Stimulated activated CD4-positive, alpha-beta T cell treated with anti-CD3 and anti-CD28 coated beads, Interleukin-12 subunit alpha, Interleukin-12 subunit beta, amount 100 ng/mL, for 24 hours (primary cell): ENCODE measurements at places on chromosomes 2 and 18.

- DNase-seq, result no peak
Measured at GRCh38 chr2:112166806-112167499, 28.8 kb downstream of the FBLN7 start.

DNA sequence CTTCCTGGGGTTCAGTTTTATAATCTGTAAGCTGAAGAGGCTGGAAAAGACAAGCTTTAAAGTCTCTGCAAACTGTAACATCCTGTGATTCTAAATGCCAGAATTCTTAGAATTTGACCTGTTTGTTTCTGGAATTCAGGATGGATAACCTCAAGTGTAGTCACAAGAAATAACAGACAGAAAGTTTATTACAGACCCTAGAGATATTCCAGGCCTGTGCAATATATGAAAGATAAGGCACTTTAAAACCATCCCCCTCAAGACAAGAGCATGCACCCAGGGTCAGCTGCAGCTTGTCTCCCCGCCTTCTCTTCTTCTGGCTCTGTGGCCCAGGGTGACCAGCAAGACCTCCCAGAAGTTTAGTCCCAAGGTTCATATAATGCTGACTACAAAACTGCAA is 298.7 kb upstream of the ACVR2A start:
- no peak for DNase-seq

DNA sequence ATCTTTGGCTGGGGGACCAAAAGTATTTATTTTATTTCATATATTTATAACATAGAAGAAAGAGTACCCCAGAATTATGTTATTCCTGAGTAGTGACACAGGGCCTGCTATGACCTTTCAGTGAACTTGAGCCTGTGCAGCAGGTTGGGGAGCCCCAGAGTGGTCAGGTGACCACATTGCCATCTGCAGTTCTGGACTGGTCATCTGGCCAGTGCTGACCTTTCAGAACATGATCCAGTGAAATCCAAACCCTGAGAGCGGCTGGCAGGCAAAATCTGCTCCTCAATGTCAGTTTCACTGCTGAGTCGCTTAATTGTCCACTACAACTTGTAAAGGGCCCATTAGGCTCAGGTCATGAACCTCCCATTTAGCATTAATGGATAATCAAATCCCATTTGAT is 336.7 kb upstream of the KCNH7 start:
- no peak for DNase-seq

DNA sequence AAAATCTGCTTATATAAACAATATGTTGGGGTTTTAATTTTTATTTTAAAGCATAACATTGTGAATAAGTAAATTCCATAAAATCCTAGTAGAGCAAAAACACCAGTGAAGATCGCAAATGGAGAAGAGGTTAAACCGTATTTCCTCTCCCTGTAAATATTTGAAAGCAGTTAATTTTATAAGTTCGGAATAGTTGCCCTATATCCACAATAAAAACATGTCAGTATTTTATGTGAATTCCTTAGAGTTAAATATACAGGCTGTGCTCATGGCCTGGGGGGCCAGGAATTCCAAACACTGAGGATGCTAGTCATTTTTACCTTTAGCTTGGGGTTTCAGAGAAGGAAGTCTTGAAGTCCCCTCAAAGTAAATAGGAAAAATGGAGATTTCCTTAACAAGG is 135.0 kb downstream of the FIGN start:
- DNase-seq, result no peak

GRCh38 chr18:26386002-26386401 is 159.8 kb downstream of the TAF4B start:
- no peak for DNase-seq

DNA sequence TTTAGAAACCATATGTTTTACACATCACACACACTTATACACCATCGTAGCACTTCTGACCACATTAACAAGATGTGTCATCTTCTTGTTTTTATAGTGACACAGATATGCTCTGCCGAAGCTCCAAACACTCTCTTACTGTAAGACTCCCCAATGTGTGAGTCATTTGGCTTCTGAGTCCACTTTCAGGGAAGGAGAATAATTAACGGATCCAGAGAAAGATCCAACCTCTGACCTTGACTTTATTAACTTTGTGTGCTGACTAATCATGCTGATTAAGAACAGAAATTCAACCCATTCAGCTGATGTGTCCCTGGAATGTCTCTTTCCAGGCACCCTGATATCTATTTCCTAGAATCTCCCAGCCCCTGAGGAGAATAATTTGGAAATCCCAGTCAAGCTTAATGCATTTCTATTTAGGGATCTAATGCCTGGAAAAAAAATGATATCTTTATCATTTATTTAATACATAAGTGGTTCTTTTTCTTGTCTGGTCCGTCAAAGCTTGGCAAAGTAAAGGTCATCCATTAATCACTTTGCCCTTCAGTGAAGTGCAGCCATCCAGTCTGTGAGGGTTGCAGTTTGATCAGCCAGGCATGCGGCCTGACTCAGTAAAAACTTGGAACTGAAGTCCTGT is 615.8 kb upstream of the SYT4 start:
- no peak for DNase-seq

DNA sequence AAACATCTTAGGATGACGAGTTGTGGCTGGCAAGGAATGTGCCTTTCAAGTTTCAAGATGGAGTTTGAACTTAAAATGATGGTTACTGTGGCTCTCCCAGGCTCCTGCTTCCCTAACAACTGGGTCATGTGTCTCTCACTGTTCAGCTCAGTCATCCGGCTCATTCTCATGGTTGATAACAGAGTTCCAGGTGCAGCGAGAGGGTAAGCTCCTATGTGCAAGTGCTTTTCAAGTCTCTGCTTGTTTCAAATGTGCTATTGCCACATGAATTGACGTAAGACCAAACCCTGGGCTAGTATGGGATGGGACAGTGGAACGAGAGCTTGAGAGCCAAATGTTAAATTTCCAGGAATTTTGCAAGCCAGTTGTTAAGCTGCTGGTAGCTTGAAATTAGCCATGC is 19.5 kb upstream of the PUM2 start:
- DNase-seq, result no peak

DNA sequence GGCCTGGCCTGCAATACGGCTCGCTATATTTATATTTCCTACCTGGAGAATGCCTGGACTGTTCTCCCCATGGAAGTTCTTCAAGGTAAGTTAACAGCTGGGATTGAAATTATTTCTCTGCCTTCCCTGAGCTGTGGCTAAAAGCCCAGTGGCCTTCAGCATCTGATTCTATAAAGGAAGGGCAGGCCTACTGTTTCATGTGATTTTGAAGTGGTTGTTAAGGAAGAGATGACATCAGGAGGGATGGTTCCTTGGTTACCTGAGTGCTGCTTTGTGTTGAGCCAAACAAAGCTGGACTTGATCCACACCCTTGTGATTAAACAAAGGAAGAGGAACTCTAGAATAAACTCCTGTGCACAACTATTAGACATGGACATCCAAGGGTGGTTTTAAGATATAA is 61.6 kb downstream of the MFSD6 start:
- no peak for DNase-seq

GRCh38 chr18:48100165-48100575 is 169.7 kb upstream of the SMAD2 start:
- DNase-seq, result no peak

GRCh38 chr18:9043581-9043980 is 58.9 kb upstream of the NDUFV2 start:
- no peak for DNase-seq

DNA sequence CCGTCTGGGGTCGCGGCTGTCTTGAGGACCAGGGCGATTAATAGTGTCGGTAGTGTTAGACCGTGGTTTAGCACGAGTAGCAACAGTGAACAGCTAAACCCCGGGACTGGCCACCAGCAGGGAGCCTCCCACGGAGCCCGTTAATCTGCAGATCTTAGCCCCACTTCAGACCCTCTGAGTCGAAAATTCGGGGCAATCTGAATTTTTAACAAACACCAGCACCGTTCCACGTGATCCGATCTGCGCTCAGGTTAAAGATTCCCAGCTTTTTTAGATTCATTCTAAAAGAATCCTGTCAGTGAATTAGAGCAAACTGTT is 479 bp upstream of the ATP5F1A start:
- DNase-seq, result no peak

DNA sequence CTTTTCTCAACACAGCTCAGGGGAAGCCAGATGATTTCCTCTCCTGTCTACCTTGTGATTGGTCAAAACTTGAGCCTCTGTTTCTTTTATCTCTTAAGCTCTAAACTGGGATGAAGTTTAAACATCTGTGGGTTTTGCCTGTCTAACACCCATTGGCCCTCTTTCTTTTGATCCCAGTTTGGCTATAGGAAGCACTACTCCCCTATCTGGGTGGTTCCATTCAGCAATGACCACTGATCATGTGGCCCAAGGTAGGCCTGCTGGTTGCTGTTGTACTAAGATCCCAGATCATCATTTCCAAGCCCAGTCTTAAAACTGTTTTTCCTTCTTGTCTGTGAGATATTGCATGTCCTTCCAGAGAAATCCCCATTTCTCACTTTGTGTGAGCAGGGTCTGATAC is 51.6 kb upstream of the STPG4 start:
- no peak for DNase-seq

- no peak for DNase-seq
Measured at GRCh38 chr2:71831193-71831577, 316.5 kb downstream of the CYP26B1 start.

DNA sequence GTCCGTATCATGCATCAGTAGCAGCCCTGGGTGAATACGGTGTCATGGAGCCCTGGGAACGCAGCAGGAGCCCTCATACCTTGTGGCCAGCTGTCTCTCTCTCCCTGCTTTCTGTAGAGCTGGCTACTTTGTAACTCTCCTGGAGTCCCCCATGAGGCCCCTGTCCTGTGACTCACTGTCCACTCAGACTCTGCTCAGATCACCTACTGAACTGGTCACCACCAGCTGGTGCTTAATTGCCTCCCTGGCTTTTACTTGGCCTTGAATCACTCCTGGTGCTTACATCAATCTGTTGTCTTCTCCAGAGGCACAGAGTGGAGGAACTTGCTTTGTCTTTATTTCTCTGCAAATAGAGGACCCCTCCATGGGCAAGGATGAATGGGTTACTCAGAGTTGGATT is 172.7 kb downstream of the HRH4 start:
- no peak for DNase-seq

DNA sequence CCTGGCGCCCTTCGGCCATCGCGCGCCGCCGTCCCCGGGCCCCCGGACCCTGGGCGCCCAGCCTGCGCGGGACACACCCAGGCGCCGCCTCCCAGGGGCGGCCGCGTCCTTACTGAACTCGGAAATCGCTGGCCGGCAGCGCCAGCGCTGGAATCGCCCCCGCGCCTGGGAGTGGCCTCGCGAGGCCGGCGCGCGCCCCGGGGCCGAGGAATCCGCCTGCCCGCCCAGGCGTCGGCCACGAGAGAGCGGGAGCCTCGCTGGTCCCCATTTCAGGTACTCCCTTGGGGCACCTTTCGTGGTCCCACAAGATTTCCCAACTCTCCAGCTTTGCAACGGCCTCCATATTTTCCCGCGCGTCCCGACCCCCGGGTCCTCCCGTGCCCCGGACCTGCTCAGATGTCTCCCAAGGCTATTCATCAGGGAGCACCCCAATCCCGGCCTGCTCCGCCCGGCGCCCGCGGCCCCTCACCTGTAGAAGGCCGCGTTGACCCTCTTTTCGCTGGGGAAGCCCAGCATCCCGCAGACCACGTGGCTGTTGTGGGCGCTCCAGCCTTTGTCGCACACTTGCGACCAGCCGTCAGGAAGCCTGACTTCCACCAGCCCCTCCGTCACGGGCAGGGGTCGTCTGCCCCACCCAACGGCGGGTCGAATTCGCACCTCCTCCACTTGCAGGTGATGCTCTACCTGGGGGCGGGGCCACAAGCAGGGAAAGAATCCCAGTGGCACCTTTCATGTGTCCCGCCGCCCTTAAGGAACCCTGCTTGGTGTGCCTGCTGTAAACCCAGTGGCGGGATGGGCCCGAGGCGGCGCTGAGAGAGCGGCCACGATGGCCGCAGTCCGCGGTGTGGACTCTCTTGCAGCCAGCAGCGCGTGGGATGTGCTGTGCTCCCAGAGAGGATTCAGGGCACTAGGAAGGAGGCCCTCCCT is 4.6 kb downstream of the LOXL3 start:
- no peak for DNase-seq

DNA sequence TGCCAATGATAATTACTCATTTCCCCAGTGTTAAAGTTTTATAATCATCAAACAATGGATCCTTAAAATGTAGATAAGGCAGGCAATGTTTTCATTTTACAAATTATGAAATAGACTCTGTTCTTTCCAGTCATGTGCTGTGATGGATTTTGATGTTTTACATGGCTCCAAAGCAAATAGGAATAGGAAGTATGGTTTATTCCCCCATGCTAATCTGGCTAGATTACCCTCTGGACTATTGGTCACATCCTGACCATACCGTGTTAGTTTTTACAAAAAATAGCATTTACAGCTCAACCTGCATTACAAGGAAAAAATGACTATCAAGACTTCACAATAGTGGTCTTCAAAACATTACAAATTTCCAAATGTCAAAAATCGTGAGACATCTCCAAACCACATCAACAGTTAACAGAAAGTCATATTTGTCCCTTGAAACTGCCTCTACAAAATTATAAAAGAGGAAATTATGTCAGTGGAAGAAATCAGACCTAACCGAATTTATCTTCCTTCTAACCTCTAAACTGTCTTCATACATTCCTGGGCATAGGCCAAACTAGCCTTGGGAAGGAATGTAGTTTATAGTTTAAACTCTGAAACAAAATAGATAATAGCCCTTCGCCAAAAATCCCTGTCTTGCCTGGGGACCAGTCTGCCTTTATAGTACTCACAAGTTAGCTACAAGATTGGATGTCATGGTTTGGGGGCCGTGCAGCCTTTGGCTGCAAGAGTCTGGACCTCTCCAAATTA is 1941.2 kb upstream of the CELF4 start:
- DNase-seq, result no peak

DNA sequence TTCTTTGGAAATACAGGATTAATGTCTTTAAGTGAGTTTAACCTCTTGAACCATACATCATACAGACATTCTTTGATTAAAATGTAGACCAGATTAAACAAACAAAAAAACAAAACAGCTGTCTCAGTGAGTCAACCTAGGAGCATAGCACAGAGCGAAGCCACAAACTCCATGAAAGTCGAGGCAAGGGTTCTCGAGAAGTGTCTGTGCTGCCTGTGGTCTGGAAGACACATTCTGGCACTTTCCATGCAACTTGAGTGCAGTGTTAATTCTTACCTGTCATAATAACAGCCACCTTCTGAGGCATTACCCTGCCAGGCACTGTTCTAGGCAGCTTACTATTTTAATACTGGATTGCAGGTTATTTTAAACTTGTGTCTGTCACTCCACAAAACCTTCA is 435.5 kb upstream of the MMADHC start:
- no peak for DNase-seq

DNA sequence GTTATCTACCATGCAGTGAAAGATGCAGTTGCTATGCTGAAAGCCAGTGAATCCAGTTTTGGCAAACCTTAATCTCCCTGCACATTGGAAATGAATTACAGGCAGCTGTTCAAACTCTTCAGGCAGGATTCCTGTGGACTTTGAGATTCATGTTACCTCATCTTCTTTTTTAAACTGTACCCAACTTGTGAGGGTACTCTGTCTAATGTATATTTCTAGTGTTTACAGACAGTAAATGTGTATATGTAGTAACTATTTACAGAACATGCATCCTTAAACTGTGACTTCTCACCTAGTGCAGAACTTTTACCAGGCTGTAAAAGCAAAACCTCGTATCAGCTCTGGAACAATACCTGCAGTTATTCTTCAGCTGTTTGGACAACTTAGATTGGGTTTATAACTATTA is 50.9 kb downstream of the KDM3A start:
- DNase-seq, result no peak

- DNase-seq, result no peak
Measured at GRCh38 chr2:51107841-51108240, 75.9 kb upstream of the NRXN1 start.
